ENCODE measurements at places on chromosomes 1 and 21.

- DNase-seq: no peak
Measured at GRCh38 chr1:31771891-31772668, 7.9 kb upstream of the ADGRB2 start.

DNA sequence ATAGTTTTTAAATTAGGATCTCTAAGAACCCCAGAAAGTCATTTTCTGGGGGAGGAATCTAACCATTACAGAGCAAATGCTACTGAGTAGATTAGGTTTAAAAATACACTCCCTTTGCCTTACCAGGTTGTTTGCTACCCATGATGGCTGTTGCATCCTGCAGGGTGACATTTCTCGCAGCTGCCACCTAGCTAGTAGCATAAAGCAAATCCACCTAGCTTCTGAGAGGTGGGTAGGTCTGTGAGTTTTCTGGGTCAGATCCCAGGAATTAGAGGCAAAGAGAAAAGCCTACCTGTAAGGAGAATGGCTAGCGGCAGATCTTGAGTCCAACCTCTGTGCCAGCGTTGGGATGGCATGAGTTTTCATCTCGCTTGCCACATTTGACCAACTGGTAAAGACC lies 95.9 kb downstream of the DAB1 start:
- no peak for DNase-seq

DNA sequence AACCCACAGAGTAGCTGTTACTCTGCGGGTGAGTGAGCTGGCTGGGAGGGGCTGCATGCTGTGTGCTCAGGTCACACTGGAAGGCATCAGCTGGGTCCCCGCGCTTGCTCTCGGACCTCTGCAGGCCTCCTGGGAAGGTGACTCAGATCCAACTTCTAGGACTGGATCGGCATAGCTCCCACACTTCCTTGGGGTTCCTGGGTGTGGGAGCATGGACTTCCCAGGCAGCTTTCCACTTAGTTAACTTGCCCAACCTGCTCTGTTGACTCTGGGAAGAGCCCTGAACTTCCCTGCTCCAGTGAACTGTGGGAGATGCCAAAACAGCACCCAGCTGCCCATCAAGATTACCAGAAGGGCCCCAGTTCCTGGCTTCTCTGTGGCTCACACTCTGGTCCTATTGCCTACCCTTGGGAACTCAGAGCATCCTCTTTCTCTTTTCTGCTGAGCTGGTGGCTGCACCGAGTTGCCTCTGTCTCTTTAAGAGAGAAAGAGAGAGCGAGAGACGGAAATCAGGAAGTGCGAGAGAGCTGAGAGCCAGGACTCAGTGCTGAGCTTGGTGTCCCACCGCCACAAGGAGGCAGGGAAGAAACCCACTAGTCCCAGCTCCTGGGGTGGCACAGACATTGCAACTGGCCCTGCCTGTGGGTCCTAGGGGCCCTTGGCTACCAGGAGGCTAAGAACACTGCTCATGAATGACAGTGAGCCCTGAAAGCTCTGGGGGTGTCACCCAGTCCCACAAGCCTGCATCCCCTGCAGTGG lies at the start of gene IKBKE:
TSS of gene IKBKE (plus strand) at position 544 of the 759 bp plus-strand sequence. CDS start 2,752 bp downstream, outside the sequence.
- no peak for DNase-seq

DNA sequence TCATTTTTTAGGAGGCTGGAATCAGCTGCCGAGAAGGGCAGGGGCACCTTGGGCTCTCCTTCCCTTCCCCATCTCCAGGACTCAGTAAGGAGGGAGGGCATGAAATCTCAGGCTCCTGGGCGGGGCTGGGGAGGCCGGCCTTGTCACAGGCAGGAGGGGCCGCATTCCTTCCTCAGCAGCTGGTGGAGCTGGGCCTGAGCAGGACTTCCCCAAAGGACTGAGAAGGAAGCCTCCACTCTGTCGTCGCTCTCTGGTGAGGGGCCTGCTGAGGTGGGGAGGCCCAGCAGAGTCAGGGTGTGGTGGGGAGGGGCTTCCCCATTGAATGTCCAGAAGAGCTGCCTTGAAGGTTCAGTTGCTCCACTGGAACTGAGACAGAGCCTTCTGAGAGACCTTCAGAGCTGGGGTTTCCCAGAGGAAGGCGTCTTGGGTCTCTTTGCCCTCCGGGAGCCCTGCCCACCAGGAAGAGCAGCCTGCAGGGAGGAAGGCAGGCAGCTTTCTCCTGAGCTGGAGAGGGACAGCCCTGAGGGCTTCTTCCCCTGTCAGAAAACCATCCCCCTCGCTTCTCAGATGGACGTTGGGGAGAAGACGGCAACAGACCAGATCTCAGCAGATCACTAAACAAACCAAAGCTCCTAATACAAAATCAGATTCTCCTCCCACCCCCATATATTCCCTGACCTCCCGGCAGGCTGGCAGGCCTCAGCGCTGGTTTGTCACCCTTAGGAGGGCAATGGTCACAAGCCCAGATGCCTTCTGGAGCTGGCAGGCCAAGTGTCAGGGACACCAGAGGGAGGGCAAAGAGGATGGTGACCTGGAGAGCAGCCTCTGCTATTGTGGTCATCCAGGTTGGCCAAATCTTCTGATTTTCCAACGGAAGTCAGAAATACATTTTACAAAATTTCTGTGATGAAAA lies 10.7 kb downstream of the KCNA10 start:
- no peak for DNase-seq

GRCh38 chr1:36328713-36329112 lies 5.3 kb upstream of the EVA1B start:
- no peak for DNase-seq

- no peak for DNase-seq
Measured at GRCh38 chr1:84913555-84913892, 20.5 kb upstream of the LPAR3 start.

Data from thoracic aorta (tissue), 2 donors.